ENCODE measurements at places on chromosomes 5 and 9.
A peak's percentile ranks its signal among the peaks of the same experiment; 100 is the strongest.

DNA sequence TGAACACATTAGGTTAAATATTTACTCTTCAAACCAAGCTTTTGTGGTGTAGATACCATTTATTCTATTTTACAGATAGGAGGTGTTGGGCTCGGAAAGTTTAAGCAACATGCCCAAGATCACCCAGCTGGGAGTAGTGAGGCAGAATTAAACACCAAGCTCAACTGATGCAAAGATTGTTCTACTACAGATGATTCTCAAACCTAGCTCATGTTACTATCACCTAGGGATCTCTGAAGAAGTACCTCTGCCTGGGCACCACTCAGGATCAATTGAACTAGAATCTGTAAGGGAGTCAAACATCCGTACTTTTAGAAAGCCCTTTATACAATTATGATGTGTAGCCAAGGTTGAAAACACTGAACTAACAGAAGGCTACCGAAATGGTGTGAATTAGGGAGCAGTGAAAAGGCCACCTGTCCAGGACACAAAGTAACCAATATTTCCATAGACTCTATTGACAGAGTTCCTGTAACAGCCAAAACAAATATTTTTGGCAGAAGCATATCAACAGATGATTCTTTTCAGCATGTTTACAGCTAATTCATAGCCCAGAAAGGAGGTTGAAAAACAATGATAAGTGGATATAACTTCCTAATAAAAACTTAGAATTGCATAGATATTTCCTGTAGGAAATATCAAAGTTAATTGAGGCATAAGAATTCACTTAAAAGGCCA, 158.5 kb upstream of the PTGER4 start:
- DNase-seq, result no peak

- no peak for DNase-seq
These were observed 4.7 kb upstream of the GBGT1 start for GRCh38 chr9:133168432-133168831.

DNA sequence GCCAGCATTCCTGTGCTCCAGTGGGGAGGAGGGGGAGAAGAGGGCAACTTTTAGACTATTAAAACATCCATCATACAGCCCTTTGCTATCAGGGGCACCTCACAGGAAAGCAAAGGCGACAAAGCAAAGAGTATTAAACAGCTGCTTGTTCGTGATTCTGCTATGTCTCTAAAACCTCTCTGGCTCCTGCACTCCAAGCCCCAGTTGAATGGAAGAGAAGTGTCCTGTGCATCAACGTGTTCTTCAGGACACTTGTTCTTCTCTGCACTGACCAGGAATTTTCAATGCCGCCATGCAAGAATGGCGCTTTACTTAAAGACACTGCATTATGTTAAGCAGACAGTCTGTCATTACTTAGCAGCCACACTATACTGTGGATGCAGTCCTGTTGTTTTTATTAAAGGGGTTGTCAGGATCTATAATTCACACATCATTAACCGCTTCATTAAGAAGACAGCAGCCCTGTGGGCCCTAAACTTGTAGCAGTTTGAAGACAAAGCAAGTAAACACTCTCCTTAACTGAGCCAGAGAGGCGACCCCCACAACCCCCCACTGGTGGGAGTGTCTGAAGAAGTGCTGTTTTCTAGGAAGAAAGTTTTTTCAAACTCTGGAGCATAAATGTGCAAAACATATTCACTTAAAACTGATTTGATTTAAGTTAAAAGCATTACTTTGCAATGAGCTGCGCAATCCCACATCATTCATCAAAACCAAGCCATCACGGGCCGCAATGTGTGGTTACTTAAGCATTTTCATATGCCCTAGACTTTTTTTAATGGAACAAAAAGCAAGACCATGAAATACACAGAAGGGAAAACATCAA, 164.5 kb downstream of the ZNF608 start:
- no peak for DNase-seq

DNA sequence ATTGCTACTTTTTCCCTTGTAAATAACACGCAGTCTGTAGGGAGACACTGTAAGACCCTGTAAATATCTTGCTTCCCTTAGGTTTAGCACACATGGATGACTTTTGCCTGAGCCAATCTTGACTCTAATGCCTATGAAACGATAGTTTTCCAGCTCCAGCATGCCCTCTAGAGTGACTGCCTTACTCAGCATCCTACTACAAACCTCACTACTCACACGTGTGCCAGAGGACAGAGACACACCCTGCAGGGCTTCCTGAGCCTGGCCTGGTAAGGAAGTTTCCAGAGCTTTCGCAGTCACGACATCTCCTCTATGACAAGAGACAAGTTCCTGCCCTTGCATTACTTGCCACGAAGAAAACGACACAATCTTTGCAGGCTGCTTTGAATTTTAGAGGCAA, 138.1 kb downstream of the ATPSCKMT start:
- DNase-seq, result no peak

DNA sequence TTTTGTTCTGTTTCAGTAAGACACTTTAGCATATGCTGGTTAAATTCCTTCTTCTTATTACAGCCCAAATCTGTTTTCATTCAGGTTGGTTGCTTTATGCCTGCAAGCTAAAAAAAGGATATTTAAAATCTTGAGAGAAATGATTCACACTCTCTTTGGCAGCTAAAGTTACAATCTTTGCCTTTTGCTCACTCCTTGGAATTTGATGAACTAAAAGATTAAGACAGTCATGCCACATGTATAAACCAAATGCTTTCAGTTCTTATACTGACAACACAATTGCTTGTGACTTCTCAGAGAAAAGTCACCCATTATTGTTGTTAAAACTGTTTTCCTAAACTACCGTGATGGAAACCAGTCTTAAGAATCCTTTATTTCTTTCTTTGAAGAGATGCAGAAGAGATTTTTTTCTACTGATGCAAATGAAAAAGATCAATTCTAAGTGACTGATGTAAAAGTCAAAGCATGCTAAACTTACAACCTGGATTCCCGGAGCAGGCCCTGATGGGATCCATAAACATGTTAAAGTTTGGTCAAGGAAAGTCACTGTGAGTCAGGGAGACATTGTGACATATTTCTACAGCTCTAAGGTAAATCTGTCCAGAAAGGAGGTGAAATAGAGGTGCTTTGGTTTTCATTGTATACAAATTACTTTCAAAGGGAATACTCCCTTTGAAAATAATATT, 144.2 kb upstream of the CDH10 start:
- DNase-seq, result no peak

DNA sequence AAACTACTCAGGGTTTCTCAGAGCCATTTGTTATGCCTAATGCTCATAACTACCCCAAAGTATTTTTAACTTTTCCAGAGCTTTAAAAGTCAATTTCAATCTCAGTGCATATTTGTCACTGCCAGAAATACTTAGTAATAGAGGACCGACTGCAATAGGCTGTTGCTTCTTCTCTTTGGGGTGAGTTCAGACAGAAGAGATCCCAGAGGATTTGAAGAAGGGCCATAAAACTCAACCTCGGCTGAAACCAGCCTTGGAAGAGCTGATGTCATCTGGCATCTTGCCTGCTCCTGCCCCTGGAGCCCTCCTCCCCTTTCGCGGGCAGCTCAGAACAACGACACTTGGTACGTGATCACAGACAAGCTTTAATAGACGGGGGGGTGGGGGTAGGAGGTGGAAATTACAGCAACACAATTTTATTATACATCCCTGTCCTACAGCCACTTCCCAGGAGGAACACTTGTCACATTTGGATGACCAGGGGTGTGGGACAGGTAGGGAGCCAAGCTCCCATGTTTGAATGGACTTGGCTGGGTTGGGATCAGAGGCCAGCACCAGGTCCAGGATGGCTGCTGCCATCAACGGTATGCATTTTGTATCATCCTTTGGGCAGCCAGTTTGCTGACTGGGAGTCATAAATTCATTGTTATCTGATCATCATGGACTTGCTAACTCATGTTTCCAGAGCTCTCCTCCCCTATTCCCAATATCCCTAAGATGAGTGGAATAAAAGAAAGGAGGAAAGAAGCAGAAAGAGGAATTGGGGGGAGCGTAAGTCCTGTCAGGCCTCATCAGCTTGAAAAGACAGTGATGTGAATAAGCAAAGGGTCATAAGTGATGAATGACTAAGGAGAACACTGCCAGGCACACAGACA, 186.6 kb upstream of the PANK3 start:
- DNase-seq, result no peak

DNA sequence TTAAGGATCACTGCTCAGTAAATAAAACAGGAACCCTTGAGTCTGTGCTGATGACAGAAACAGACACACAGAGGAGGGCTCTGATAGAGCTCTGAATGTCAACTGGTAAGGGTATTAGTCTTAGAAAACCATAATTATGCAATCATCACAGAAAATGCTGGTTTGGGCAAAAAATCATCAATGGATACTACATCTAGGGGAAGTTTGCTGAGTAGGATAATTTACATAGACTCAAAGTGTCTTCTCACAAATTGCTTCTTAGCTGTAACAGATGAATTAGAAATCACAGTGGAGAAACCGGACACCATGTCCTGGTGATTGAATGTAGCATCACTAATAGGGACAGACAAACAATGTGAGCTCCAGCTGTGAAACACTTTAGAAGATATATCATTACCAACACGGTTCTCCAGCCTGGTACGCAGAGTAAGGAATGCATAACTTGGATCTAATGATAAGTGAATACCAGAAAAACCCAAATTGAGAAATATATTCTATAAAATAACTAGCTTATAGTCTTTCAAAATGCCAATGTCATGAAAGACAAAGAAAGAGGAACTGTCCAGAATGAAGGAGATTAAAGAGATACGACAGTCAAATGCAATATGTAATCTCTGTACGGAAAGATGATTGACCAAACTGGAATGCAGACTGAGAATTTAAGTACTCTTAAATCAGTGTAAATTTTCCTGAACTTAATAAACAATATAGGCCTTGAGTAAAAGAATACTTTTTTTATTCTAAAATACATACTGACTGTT, 17.3 kb downstream of the CHD1 start:
- no peak for DNase-seq

DNA sequence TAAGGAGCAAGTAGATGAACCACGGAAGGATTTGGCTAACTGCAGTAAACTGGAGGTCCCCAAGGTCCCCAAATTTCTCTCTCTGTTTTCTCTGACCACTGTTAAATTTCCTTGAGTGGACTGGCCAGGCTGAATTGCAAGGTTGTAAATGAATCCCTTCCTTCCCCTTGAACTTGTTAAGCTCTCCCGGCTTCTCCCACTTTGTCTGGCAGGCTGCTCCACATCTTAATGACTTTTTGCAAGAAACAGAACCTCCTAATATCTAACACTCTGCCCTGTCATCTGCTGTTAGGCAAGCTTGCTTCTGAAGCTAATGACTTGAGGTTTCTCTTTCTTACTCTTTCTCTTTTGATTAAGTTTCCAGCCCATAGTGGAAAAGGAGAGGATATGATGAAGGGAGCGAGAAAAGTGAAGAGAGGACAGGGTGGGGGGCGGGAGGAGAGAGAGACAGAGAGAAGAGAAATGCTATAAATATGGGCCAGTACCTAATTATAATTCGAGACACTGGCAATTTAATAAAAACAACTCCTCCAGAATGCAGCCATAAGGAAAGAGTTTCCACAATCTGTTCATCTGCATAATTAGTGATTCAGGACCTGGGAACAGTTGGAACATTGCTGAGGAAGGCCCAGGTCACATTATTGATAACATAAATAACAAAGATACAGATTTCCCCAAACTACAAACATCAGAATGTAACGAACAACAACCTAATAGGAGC, 437.3 kb upstream of the MPDZ start:
- DNase-seq, result no peak

DNA sequence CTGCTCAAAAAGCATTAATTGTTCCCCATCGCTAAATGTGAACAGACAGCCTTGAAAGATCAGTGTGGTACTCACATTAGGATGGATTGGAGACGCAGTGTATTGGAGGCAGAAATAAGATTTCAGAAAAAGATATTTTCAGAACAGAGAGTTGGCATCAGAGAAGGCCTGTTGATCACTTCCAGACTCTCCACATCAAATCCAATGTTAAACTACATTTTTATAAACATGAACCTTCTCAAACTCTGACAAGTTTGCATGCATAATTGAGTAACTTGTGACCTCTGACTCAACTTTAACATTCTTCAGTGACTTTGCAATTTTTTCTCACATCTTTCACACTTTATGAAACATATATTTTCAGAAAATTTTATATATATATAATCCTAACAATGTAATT, 919.6 kb upstream of the SEMA6A start:
- DNase-seq, result no peak

GRCh38 chr9:86353655-86354010, 577 bp downstream of the TUT7 start:
- no peak for DNase-seq

DNA sequence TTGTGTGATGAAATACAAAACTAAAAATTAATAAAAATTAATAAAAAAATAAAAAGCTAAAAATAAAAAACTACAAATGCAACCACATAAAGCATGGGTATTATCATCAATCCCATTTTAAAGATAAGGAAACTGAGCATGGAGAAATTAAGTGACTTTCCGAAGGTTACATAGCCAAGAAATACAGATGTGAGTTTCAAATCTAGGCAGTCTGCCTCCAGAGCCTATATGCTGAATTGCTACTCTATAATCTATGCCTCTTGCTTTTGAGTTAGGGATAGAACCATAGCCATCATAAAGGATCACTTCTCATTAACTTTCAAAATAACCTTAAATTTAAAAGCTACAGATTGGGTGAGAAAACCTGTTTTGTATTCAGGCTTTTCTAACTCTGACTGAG, 18.8 kb upstream of the ERAP2 start:
- DNase-seq, result no peak

DNA sequence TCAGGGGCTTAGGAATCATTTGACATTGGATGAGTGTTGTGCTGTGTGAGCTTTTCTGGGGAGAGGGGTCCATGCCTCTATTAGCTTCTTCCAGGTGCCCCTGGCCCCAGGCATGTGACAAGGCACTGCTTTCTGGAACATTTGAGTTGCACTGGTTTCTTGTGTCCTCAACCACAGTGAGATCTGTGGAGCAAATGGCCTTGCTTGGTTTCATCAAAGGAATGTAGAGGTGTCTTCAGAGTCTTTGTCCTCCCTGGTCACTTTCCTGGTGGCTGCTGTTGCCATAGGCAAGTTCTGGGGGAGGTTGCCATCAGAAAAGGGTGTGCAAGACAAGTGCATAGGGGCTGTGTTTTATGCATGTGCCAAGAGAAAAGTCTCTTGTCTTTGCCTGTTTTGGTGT, 157.5 kb downstream of the MACROH2A1 start:
- no peak for DNase-seq

- no peak for DNase-seq
These were observed 87.6 kb upstream of the RPS23 start for GRCh38 chr5:82365744-82366228.

DNA sequence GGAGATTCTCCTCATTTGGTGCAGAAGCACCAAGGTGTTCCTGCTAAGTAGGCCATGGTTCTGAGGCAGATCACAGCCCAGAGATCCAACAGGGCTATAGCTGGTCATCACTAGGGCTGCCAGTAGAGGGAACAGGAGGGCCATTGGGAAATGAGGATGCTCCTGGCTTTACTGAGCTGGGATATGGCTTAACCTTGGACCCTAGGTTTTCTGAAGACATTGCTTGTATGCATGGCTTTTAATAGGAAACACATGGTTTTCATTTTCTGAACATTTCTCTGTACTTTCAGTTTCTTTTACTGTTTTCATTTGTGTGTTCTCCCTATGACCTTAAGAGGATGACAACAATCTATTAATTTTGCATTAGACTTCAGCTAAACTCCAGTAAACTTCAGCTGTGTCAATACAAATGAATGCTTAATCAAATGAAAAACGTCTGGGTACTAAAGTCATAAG, at the start of gene IFNW1:
TSS of gene IFNW1 (minus strand) at position 406 of the 456 bp plus-strand sequence. CDS start at position 144, 262 bp downstream.
- DNase-seq, result no peak

- peak; percentile 13 for DNase-seq
These were observed 25.4 kb downstream of the DAB2 start for GRCh38 chr5:39399135-39400036.
